Activated naive CD8-positive, alpha-beta T cell treated with anti-CD3 and anti-CD28 coated beads, Interleukin-2, amount 10 ng/mL, durations not matched to agents 7 days and 5 days (primary cell): ENCODE measurements at places on chromosomes 16 and 17.

DNA sequence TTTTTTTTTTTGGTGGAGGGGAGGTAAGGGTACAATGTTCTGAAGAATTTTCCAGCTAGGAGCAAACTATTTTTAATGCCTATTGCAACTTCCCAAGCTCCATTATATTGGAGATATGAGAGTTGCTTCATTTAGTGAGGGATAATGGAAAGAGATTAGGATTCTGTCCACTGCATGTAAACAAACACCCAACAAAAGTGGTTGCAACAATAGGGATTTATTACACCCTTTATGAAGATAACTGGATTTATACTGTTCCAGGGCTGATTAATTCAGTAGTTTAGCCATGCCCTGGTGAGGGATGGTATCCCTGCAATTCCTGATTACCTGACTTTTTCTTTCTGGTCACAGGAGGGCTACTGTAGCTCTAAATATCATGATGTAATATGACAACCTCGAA lies 40.5 kb downstream of the MAP2K6 start:
- DNase-seq, result no peak

DNA sequence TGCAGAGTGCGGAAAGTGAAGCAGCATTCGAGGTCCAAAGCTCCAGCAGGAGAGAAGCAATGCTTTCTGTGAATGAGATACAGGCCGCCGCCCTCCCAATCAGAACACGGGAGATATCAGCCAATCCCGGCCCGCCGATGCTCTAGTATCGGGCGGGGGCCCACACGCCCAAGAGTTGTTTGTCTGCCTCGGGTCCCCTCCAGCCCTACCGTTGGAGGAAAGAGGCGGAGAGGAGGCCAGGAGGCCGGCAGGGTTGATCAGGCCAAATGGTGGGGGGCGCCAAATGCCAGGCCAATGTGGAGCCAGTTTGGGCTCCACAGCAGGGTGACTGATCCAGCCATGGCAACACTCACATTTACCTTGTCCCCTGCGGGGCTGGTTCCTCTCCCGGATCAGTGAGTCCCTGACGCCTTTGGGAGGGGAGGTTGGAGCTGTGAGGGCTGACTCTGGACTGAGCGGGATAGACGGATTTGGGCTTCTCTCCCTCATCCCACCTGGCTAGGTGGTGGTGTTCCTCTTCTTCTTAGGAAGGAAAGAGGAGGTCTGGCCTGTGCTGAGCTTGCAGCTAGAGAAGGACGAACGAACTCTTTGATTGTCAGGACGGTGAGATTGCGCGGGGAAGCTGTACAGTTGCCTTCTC lies 10.4 kb upstream of the CUEDC1 start:
- DNase-seq, result no peak

DNA sequence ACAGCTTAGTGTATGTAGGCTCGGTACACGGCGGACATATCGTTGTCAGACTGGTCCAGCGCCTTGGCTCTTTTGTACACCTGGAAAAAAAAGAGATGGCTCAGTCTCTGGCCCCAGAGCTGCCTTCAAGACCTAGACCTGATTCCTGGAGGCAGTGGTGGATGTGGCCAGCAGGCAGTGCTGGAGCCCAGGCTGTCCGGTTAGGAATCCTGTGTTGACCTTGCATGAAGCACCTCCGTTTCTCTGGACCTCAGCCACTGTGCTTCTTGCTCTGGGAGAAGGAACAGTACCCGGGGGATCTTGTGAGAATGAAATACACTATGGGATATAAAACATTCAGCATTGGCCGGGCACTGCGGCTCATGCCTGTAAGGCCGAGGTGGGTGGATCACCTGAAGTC lies 2.8 kb upstream of the ROGDI start:
- DNase-seq, result no peak

DNA sequence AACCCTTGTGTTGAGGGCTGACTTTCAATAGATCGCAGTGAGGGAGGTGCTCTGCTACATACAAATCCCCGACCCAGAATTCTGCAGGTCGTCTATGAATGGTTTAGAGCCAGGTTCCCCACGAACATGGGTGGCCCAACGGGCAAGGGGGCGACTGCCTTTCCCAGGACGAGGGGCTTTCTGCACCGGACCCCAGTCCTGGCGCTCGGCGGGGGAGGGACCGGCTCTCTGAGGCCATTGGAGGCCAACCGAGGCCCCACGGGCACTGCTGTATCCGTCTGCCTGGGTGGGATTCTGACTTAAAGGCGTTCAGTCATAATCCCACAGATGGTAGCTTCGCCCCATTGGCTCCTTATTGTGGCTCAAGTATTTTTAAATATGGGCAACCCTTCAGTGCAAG lies 21.2 kb downstream of the SEC14L1 start:
- no peak for DNase-seq

DNA sequence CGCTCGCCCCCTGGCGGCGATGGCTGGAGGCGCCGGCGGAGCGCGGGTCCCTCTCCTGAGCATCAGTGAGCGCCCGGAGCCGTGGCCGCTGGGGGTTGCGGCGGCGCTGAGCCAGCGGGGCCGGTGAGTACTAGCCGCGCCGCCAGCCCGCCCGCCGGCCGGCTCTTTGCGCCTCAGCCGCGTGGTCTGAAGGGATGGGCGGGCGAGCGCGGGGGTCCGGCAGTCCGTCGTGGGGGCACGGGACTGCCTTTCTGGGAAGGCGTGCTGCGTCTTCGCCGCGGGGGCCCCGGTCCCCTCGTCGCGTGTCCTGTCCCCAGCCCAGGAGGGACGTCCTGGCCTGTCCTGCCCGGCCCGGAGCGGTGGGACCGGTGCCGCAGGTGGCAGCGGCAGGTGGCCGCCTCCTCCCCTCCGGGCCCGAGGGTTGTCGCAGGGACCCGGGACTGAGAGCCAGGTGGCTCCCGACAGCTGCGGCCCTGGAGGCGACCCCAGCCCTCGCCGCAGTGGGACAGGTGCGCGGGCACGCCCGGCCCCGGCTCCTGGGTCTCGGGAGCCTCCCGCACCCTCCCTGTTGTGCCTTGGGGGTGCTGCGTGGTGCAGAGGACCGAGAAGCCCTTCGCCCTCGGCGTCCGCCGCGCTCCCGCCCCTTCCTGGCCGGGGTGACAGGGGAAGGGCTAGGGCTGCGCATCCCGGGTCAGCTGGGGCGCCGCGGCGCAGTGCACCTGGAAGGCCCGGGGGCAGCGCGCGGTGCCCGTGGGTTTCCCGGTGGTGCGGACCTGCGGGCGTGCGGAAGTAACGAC lies at the start of gene SPECC1:
TSS of gene SPECC1 (plus strand) at position 58 of the 797 bp plus-strand sequence. CDS start 87,293 bp downstream, outside the sequence.
- peak; percentile 98 for DNase-seq

- no peak for DNase-seq
Observed at GRCh38 chr17:6059406-6059805, 10.8 kb upstream of the WSCD1 start.

GRCh38 chr17:67168496-67168895 lies 76.5 kb downstream of the HELZ start:
- DNase-seq, result no peak

DNA sequence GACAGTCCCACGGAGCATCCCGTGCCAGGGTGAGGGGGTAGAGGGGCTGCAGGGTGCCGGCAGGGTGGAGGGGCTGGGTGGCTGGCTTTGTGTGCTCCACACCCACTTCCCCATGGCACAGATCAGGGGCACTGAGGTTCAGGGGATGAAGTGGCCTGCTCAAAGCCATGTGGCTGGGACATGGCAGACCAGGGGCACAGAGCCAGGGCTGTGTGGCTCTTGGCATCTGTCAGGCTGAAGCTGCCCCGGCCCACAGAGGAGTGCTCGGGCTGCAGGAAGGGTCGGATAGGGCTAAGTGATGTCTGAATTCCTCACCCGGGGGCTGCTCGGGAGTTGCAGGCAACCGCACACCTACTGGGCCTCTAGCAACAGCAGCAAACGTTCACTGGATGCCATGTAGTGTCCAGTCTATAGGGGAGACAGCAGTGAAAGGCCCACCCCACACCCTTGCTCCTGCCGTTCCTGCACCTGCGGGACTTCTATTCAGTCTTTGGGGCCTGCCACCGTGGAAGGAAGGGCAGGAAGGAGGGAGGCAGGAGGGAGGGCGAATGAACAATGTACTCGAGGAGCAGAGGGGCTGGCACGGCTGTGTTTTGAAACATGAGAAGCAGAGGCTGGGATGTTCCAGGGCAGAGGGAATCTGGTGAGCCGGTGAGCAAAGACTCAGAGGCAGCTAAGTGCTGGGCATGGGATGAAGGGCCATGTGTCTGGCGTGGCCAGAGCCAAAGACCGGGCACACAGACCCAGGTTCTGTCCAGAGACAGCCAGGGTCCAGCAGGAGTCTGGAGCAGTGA lies 15.1 kb downstream of the SLC5A10 start:
- DNase-seq, result no peak

GRCh38 chr17:72861811-72862210 lies 230.7 kb downstream of the SLC39A11 start:
- DNase-seq, result no peak

DNA sequence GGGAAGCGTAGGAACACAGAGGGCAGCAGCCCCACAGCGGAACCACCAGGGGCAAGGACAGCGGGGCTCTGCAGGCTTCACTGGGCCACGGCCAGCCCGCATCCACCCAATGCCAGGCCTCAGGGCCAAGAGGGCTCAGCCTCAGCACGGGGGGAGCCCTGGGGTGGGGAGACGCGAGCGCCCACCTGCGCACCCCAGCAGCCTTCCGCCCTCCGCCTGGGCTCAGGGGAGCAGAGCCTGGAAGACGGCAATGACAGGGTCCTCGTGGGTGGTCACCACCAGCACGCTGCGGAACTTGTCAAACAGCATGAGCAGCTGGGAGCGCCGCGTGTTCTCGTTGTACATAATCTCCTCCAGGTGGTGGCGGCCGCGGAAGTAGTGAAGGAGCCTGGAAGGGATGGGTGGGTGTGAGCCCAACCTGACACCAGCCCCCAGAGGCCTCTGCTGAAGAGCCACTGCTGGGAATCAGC lies 8.5 kb downstream of the MPG start:
- no peak for DNase-seq

DNA sequence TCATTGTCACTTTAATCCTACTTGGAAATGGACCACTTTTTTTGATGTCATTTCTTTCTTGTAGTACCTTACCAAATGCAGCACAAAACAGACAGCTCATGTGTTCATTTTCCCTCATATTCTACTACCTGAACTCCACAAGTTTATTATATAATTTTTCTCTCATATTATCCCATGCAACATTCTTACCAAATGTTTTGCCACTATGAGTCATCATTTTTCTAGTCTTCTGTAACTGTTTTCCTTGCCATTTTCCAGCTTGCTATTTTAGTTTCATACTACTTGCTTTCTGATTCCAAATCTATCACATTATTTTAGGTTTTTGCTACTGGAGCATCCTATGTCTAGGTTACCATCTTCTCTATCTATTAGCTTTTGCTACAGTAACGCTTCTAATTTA lies 332.7 kb downstream of the ZFHX3 start:
- no peak for DNase-seq

DNA sequence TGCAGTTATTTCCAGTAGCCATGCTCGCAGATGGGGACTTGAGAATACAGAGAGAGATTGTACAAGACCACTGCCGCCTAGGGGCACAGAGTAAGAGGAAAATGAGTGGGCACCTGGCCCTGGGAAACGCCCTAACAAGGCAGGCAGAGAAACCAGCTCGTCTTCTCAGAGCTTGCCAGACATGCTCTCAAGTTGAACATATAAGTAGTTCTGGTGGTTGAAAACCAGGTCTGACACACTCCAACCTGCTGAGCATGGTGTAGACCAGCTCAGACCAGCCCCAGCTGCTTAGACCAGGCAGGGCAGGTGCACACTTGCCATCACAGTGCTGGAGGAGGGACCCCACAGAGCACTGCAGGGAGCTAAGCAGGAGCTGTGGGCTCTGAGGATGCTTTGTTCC lies 250.5 kb downstream of the CPPED1 start:
- no peak for DNase-seq

GRCh38 chr17:73027130-73027741 lies 65.3 kb downstream of the SLC39A11 start:
- no peak for DNase-seq

DNA sequence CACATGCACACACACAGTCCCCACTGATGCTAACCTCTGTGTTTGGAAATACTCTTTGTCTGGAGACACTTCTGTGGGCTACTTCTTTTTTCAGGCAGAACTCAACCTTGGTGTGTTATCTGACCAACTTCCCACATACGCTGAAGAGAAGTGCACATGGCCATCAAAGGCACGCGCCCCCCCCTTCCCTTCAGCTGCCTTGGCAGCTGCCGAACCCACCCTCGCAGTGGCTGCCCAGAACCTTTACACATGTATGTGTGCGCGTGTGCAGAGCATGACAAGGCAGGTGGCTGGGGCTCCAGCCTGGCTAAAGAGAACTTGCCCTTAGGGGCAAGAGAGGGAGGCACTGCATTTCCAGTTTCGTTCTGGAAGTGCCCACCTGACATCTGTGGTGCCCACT lies 3.9 kb downstream of the RAPGEFL1 start:
- no peak for DNase-seq

GRCh38 chr17:67461228-67461780 lies 84.2 kb downstream of the PITPNC1 start:
- DNase-seq, result no peak

DNA sequence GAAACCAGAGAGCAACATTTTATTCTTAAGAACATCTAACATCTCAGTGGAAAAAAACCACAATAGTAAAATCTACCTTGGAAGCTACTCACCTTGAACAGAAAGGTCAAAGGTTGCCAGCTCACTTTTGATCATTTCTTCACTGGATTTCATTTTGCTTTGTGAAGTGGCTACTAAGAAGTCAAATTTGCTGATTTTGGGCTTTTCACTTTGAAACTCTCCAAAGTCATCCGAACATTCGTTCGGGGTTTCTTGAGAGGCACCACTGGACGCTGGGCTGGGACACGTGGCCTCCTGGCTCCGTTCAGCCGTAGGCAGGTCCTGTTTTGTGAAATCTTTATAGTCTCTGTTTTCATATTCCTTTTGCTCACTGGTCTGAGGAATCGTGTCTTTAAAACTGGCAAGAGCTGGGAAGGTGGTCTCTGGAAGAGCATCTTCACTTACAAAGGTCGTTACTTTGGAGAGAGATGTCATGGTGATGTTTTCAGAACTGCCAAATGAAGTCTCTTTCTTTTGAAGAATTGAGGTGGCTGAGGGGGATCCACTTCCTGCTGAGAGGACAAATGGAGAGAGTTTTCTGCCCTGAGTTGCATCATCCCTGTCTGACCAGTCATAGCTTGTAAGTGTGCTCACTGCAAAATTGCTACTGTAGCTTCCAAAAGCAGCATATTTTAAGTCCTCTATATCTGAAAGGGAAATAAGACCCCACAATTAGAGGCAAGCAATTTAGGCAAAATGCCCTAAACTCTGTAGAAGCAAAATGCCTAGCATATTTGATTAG lies 52.4 kb downstream of the DUSP14 start:
- no peak for DNase-seq

- DNase-seq, result no peak
Observed at GRCh38 chr17:77471984-77472461, 331.3 kb downstream of the SEC14L1 start.

- DNase-seq, result no peak
Observed at GRCh38 chr16:3797904-3798811, 80.8 kb upstream of the TRAP1 start.

DNA sequence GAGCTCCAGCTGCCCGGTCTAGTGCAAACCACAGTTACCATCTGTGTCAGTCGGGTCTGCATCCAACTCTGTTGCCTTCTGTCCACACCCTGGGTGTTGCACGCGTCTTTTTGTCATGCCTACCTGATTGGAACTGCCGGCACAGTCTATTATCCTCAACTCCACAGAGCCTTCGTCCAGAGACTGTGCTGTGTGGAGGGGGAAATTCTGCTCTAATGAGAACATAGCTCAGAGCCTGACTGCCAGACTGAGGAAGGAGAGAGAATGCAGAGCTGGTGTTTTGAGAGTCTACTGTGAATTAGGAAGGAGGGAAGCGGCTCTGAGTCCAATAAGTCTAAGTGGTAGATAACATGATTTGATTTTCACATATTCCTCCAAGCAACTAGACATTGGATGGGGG lies 68.3 kb upstream of the GPR139 start:
- no peak for DNase-seq

GRCh38 chr16:56303880-56304279 lies 112.6 kb downstream of the GNAO1 start:
- DNase-seq, result no peak
